Activated CD8-positive, alpha-beta memory T cell treated with anti-CD3 and anti-CD28 coated beads for 24 hours (primary cell): ENCODE measurements at places on chromosomes 7 and 10.
A peak's percentile ranks its signal among the peaks of the same experiment; 100 is the strongest.

DNA sequence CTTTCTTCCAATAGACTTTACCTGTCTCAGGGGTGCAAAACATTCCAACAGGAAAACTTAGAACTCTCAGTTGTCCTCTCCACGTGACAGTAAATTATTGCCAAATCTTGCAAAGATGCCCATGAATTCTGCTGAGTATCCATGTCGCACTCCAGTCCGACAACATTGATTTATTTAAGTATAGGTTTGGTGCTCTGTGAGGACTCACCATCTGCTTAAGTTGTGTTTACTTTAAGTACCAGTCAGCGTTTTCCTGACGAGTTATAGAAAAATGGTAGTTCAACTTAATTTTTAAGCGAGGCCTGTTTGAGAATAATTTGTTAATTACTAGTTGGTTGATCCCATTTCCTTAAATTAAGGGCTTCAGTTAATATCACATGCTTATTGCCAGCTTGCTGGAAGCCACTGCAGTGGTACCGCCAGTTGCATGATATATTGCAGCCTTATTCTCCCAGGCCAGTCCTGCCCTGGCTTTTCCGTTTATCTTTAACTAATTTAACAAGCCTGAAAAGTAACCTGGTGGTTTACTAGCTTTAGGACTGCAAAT lies 27.8 kb downstream of the CREB5 start:
- DNase-seq, result no peak

DNA sequence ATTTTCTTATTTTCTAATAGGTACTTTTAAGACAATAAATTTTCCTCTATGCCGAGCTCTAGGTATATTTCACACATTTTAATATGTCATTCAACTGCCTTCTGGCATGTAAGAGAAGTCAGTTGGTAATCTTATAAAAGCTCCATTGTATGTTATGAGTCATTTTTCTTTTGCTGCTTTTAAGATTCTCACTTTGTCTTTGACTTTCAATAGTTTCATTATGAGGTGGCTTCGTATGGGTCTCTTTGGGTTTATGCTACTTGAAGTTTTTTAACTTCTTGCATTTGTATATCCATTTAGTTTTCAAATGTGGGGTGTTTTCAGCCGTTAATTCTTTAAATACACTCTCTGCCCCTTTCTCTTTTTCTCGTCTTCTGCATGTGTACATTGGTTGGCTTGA lies 80.5 kb downstream of the ABCA13 start:
- DNase-seq, result no peak

DNA sequence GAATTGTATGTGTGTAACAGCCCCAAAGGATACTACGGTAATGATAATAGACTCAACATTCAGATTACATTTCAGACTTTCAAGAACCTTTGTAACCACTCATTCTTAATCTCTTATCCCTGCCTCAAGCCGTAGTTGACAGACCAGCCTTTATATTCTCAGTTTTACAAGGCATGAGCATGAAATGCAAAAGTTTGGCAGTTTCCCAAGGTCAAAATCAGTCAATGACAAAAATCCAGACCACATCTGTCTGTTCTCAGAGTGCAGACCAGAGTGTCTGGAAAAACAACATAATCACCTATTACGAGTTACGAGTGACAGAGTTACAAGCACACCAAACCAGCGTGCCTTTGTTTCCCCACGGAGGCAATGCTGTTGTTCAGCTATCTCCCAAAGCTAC lies 178.6 kb upstream of the LRGUK start:
- no peak for DNase-seq

DNA sequence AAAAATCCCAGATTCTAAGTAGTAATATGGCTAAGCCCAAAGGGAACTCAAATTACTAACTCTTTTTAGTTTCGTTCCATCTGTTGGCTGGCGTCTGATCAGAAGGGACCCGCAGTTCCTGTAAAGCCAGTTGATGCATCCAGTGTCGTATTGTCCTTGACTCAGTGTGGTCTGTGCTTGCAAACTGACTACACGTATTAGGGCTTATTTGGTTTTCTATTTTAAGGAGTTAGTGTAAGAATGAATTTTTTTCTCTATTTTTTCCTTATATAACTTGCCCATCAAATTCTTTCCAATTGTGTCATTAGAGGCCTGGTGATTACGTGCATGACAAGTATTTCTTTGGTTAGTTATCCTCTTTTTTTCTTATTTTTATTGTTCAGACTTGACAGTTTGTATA lies 9.7 kb downstream of the ABCA13 start:
- DNase-seq, result no peak

DNA sequence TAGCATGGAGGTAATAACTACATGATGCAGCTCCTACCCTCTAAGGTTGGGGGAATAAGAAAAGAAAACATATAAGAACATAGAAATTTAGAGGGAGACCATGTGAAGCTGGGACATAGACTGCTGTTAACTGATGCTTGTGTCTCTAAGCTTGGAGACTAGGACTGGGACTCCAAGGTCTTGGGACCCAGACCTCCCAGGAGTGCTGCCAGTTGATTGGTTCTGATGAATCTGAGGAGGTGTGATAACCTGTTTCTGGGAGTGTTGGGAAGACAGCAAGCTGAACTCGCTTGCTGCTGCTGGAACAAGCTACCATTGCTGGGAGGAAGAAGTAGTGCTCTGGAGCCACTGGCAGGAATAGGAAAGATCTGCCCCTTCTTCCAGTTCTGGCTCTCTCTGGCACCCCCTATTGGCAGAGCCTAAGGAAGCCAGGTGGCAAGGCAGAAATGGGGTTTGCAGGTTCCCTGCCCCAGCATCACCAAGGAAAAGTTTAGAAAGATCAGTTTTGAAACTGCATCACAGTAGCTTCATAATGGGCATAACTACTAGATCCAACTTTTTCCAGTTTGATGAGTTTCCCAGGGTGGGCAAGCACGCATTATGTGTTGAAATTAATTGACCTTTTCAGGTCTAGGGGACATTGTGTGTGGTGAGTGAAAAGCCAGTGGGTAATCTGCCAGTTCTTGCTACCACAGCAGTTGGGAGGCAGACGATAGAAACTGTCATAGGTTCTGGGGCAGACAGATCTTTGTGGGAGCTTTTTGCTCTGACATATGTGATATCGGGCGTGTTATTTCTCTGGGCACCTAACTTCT lies 140.7 kb downstream of the SND1 start:
- peak; percentile 65 for DNase-seq

GRCh38 chr7:103680161-103681144 lies 234.4 kb upstream of the SLC26A5 start:
- no peak for DNase-seq

- no peak for DNase-seq
Observed at GRCh38 chr7:121966276-121966934, 93.4 kb downstream of the PTPRZ1 start.

GRCh38 chr10:120782336-120782735 lies 68.8 kb upstream of the WDR11 start:
- DNase-seq, result no peak

- no peak for DNase-seq
Observed at GRCh38 chr10:96416643-96417042, 57.8 kb upstream of the OPALIN start.
